Astrocyte of the hippocampus (primary cell): ENCODE measurements at places on chromosomes 4 and X.

DNA sequence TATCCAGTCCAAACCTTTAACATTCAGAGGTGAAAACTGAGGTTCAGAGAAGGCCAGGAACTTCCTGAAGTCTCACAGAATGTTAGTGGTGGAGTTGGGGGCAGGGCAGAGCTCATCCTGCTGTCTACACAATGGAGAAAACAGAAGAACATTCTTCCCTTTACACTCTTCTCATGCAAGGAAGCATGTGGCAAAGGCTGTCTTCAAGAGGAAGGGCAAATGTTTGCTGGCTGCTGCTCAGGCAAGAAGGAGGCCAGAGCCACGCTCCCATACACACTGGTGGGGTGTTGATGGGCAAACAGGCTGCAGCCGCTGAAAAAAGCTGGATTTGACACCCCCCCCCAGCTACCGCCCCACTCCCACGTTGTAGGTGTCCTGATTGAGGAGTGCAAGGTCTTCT lies 32.5 kb downstream of the HMGB3 start:
- DNase-seq: no peak

DNA sequence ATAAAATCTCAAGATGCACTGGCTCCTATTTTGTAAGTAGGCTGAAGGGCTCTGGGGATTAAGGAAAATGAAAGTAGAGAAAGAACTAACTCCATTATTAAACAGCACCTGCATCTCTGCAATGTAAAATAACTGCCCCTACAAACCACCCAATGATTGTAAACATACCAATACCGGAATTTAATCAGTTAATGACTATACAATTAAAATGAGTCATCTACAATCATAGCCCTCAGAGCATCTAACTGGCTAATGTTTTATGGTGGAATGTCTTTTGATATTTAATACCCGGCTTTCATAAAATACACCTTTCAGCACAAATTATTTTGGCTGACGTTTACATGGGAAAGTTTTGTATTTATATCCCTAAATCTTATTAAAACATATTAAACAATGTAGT lies 142.3 kb downstream of the PAPSS1 start:
- no peak for DNase-seq

- DNase-seq: no peak
Measured at GRCh38 chr4:67751260-67751659, 2.9 kb downstream of the GNRHR start.

- no peak for DNase-seq
Measured at GRCh38 chr4:25915353-25915705, 1.3 kb downstream of the SMIM20 start.

- no peak for DNase-seq
Measured at GRCh38 chr4:184548648-184549341, 74.4 kb upstream of the IRF2 start.

- peak; percentile 29 for DNase-seq
Measured at GRCh38 chrX:74371425-74372222, 49.7 kb upstream of the SLC16A2 start.

DNA sequence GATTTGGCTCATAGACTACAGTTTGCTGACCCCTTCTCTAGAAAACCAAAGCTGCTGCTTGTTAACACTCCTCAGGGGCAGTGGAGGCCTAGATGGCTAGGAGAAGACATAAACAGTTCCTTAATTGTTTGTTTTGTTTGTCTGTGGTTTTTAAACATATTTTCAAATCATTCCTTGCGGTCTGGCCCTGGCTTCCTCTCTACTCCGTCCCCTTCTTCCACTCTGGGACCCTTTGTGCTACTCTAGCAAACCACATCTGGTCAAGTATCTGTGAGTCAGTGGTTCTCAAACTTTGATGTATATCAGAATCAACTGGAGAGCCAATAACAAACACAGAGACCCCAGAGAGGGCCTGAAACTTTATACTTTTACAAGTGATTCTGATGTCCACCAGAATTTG lies 36.1 kb downstream of the FRMPD4 start:
- DNase-seq: peak; percentile 44

GRCh38 chrX:74449322-74449936 lies 28.1 kb downstream of the SLC16A2 start:
- peak; percentile 56 for DNase-seq

GRCh38 chr4:6367371-6367851 lies 97.8 kb downstream of the WFS1 start:
- no peak for DNase-seq

- peak; percentile 86 for DNase-seq
Measured at GRCh38 chr4:112361181-112361791, 64.1 kb downstream of the ALPK1 start.
